ENCODE measurements at places on chromosomes 16 and 17.

- peak; percentile 56 for DNase-seq
Observed at GRCh38 chr17:10205549-10206185, 7.3 kb upstream of the GAS7 start.

DNA sequence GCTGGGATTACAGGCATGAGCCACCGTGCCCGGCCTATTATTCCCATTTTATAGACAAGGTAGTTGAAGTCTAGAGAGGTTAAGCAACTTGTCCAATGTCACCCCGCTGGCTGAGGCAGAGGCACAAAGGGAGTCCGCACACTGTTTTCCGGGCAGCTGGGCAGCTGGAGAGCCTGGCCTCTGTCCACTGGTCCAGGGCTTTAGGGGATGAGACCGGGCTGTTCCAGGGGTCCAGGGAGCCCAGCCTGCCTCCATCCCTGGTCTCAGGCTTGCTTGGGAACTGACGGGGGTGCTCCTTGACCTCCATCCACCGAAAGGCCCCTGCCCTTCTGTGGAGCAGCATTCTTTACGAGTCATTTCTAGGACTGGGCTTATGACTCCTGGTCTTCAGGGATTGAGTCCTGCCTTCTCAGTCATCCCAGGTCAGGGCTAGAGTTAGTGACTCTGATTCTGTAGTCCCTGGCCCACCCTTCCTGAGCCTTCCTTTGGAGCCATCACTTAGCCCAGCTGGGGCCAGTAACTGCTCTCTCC lies 37.5 kb downstream of the SOCS3 start:
- no peak for DNase-seq

GRCh38 chr16:81765969-81766368 lies 13.1 kb upstream of the PLCG2 start:
- DNase-seq = no peak

GRCh38 chr16:74051-74746 lies 1.8 kb upstream of the RHBDF1 start:
- DNase-seq = no peak

Data from inflammatory macrophage treated with lipopolysaccharide for 1 hour (primary cell).